ENCODE measurements at places on chromosomes 5 and 9. TPM values are rescaled to one million over a fixed set of nuclear protein-coding genes. Genes with fewer than 3 reads are reported as not detected.

CYSRT1 gene
- total RNA-seq, result 1.4 TPM

LHX3 gene
- not detected for total RNA-seq

CDC20B gene
- total RNA-seq, result not detected

CDHR2 gene
- not detected for total RNA-seq

ZDHHC11 gene
- 0.20 TPM for total RNA-seq

NUTM2G gene
- total RNA-seq, result not detected

SLC25A48 gene
- not detected for total RNA-seq

ZNF883 gene
- total RNA-seq, result 1.8 TPM

PCDHGA2 gene
- total RNA-seq, result 3.5 TPM

SPATA31A3 gene
- not detected for total RNA-seq

TDRD7 gene
- 2.4 TPM for total RNA-seq

OMD gene
- 11.2 TPM for total RNA-seq

PCDHGB6 gene
- total RNA-seq, result 2.6 TPM

SNX18 gene
- 69.2 TPM for total RNA-seq

SNCAIP gene
- total RNA-seq, result 0.78 TPM

MPDZ gene
- 26.5 TPM for total RNA-seq

NMUR2 gene
- not detected for total RNA-seq

TRIP13 gene
- total RNA-seq, result 4.4 TPM

LURAP1L gene
- total RNA-seq, result 2.5 TPM

RAPGEF1 gene
- 15.0 TPM for total RNA-seq

IFNK gene
- total RNA-seq, result not detected

ALDH1A1 gene
- total RNA-seq, result 3.5 TPM

PCDHGB5 gene
- total RNA-seq, result 32.0 TPM

LPCAT1 gene
- total RNA-seq, result 72.1 TPM

WASHC1 gene
- 2.7 TPM for total RNA-seq

OTP gene
- not detected for total RNA-seq

CLPTM1L gene
- total RNA-seq, result 73.9 TPM

WNT8A gene
- not detected for total RNA-seq

FAM221B gene
- not detected for total RNA-seq

TRIM36 gene
- 0.12 TPM for total RNA-seq

Measured in cardiac ventricle fibroblast (primary cell).